ENCODE measurements at places on chromosomes 1 and 21.

GRCh38 chr1:7643530-7643929 lies 127.6 kb upstream of the VAMP3 start:
- no peak for DNase-seq

GRCh38 chr1:70038025-70038424 lies 167.4 kb downstream of the LRRC40 start:
- no peak for DNase-seq

DNA sequence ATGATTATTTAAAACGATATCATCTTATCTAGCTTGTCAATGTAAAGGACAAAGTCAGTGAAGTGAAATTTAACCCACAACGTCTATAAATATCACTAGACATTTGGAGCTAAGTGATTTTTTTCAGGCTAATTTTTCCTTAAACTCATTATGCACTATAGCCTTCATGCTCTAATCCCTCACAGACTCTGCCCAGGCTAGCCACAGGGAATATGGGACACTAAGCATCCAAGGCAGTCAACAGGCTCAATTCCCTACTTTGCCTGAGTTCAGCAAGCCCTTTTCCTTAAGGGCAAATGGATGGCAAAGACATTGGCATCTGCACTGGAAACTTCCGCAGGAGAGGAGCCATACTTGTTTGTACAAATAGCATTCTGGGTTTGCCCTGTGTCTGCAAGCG lies 577.0 kb downstream of the LMO4 start:
- no peak for DNase-seq

- DNase-seq: no peak
These were observed 12.3 kb downstream of the BTBD19 start for GRCh38 chr1:44820328-44821239.

DNA sequence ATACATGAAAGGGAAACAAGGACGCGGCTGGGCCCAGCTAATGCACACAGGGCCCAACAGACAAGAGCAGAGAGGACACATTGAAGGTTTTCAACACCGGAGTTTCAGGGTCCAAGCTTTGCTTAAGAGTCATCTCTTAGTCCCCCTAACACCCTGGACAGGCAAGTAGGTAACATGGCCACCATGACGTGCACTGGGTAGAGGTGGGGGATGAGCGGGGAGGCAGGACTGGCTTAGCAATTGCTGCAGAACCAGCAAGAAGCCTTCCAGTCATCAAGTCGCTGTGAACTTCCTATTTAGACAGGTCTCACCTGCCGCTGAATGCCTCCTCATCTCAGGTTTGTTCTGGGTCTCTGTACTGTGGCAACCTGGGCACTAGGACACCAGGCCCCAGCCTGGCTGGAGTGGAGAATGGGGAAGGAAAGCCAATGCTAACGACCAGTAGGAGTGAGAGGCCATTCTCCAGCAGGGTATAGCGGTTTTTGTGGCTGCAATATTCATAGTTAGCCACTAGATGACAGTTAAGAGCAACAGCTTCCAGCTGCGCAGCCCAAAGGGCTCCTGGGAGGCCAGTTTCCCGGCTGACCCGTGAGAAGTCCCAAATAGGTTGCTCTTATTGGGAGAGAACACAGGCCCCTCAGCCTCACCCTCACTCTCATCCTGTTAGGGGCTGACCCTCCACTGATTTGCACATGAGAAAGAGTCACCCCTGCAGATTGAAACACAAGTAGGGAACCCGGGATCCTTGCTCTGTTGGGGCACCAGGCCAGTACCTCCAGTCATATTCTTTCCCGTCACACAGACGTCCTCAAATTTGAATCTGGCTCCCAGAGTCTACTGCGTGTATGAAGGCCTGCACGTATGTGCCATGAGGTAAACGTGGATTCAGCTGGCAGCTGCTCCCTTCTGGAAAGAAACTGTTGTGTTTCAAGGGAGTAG lies 6.0 kb upstream of the PIGC start:
- DNase-seq: no peak

DNA sequence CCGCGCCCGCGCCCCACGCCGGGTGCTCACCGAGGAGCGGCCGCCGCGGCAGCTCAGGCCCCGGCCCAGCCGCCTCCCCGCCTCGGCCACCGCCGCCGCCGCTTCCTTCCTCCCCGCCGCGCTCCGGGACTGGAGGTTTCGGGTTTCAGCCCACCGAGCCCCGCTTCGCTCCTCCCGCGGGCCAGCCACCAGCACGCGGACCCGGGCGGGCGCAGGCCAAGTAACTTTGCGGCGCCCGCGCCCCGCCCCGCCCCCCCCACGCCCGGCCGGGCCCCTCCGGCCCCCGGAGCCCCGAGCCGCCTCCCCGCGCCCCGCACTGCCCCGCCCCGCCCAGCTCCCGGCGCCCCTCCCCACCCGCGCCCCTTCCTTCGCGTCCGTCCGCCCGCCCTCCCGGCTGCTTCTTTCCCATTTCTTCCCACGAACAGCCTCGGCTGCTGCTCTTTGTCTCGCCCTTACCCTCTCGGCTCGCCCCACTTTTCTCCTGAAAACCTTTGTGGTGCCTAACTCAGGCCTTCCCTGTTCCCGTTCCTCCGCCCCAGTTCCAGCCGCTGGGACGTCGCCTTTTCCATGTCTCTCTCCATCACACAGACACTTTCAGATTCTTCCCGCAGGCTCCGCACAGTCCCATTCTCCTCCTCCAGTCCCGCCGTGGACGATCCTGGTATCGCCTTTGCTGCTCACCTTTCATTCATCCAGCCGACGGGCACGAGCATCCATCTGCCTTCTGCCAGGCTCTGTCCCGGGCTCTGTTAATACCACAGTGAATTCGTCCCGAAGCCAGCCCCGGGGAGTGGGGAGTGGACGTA lies at the start of gene GPR161:
TSS of gene GPR161 (minus strand) at position 222 of the 806 bp plus-strand sequence. CDS start 32,080 bp downstream, outside the sequence.
- no peak for DNase-seq

GRCh38 chr1:187853505-187853904 lies 1024.8 kb downstream of the PLA2G4A start:
- DNase-seq: no peak

DNA sequence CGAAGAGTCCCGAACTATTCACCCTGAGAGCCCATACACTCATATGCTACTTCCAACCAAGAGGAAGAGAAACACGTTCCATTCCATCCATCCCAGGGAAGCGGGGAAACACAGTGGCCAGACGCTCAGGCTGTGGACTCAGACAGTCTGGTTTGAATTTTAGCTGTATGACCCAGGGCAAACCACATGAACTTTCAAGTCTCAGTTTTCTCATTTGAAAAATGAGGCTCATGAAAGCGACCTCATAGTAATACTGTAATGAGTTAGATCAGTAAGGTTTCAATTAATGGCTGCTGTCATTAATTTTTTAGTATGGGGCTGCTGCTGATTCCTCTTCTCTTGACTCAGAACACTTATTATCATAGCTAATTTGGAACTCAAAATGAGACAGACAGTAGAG lies 1.5 kb downstream of the FCRL4 start:
- no peak for DNase-seq

DNA sequence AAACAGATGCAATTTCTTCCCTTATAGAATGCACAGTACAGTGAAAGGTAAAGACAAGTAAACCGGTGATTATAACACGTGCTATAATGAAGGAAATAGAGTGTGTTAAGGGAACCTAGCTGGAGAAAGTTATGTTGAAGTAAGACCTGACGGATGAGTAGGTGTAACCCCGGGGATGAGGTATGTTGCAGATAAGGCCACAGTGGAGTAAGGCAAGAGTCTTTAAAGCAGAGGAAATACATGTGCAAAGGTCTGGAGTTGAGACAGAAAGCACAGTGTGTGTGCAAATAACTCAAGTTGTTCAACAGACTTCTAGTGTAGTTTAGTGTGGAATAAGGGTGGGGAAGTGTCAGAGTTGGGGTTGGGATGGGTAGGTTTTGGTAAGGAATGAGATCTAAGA lies 2.9 kb downstream of the DBT start:
- DNase-seq: no peak

GRCh38 chr1:8342325-8342724 lies 24.4 kb downstream of the SLC45A1 start:
- no peak for DNase-seq

GRCh38 chr21:42063191-42063570 lies 7.9 kb upstream of the UMODL1 start:
- no peak for DNase-seq

DNA sequence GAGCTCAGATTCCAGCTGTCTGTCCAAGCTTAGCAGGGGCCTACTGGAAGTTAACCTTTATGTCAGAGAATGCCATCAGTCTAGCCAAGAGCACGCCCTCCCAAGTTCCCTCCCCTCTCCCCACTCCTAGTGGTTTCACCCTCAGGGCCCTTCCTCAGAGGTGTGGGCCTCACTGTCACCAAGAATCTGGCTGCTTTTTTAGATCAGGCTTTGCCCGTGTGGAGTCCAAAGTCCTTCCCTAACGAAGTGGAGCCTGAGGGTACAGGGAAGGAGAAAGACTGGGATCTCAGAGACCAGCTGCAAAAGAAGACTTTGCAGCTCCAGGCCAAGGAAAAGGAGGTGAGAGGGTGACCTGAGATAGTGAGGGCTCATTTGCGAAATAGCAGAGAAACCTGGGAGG lies 4.1 kb downstream of the C1orf74 start:
- DNase-seq: no peak

GRCh38 chr1:54728027-54728426 lies 12.4 kb downstream of the TTC4 start:
- no peak for DNase-seq

GRCh38 chr1:106254748-106255147 lies 801.7 kb upstream of the PRMT6 start:
- no peak for DNase-seq

DNA sequence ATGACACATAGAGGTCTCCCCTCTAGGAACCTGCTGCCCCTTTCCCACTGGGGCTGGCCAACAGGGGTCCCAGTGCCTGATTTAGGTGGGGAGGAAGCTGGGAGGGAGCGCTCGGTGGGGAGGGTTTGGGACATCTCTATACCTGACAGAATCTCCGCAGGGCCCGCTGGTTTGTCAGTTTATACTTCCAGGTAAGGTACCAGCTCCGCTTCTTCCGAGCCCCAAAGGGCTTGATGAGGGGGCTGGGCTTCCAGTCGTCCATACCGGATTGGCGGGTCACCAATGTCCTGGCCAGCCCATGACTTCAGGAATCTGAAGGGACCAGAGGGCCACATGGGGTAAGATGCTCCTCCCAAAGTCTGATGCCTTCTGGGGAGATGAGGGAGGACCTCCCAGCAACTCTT lies 672 bp downstream of the POMGNT1 start:
- no peak for DNase-seq

- DNase-seq: no peak
These were observed 70.1 kb downstream of the CASZ1 start for GRCh38 chr1:10726355-10726754.

DNA sequence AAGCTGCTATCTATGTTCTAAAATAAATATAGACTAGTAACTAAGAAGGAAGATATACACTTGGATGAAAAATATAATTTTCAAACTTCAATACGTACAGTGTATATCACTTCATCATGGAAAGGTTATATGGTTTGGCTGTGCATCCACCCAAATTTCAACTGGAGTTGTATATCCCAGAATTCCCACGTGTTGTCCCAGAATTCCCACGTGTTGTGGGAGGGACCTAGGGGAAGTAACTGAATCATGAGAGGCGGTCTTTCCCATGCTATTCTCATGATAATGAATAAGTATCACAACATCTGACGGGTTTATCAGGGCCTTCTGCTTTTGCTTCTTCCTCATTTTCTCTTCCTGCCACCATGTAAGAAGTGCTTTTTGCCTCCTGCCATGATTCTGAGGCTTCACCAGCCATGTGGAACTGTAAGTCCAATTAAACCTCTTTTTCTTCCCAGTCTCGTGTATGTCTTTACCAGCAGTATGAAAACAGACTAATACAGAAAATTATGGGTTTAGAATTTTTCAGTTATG lies 10.7 kb downstream of the NEGR1 start:
- no peak for DNase-seq

GRCh38 chr1:195941314-195941713 lies 666.9 kb downstream of the KCNT2 start:
- no peak for DNase-seq

DNA sequence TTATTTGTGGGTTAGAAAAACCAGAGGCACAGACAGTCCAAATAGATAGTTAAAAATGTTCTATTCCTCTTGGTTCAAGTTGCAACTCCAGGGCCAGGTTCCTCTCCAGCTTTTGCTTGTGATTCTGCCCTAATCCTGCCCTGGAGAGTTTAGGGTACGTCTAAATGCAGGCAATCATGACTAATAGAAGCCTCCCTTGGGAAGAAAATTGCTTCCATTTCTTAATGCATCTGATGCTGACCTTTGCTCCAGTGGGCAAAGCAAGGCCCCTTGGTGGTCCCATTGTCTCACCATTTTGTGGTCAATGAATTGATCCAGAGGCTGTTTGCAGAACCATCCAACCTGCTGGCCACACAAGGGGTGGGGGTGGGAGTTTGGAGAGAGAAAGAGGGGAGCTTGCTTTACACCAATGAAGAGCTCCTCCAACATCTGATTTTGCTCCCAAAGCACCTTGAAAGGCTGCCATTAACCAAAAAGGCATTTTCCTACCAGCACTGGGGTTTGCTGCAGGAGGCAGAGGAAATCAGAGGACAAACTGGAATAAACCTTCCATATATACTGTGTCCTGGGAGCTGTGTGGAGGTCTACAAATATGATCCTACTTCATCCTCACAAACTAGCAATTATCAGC lies 31.3 kb downstream of the C8B start:
- no peak for DNase-seq

DNA sequence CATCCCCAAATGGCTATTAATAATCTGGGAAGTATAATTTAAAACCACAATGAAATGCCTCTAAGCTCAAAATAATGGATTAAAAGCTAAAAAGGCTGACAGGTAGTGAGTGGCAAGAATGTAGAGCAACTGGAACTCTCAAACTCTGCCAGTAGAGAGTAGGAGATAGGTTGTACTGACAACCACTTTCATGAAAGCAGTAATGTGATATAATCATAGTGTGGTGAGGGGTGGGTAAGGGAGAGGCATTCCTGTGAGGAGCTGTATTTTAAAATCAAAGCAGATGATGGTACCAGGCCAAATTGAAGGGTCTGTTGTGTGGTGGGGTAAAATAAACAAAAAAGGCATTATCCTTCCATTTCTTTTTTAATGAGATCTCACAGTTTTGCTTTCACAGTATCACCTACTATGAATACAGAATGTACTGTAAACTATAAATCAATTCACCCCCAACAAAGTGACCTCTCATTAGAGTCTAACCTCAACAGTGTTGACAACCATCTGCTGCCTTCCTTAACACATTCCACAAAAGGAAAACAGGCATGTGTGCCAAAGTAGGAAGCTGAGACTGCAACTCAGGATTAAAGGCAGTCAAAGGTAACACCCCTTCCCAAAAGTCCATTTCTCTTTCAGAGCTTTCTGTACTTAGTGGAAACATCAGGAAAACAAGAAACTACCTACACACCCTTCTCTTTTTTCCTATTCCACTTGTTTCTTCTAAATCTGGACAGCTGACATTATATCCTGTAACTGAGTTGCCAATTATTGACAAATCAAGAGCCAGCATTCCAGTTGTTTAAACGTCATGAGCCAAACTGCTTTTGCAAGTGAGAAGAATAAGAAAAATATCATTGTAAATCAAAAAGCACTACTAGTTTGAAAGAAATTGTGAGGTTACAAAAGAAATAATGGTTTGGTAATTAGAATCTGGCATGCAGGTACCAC lies 130.8 kb downstream of the FAF1 start:
- no peak for DNase-seq

GRCh38 chr1:39507230-39507928 lies 15.9 kb downstream of the BMP8A start:
- no peak for DNase-seq

GRCh38 chr1:86975993-86976550 lies 61.6 kb downstream of the HS2ST1 start:
- DNase-seq: no peak

- no peak for DNase-seq
These were observed 53.4 kb downstream of the PLXNA2 start for GRCh38 chr1:208190784-208191183.

Measured in NCI-H1417 treated with DMSO at 0.1 percent for 48 hours (cell line).